IPS DF 6.9 (cell line): ENCODE measurements at places on chromosomes 12 and 14.

GRCh38 chr14:92974541-92975345 lies 51.8 kb downstream of the CHGA start:
- no peak for DNase-seq

DNA sequence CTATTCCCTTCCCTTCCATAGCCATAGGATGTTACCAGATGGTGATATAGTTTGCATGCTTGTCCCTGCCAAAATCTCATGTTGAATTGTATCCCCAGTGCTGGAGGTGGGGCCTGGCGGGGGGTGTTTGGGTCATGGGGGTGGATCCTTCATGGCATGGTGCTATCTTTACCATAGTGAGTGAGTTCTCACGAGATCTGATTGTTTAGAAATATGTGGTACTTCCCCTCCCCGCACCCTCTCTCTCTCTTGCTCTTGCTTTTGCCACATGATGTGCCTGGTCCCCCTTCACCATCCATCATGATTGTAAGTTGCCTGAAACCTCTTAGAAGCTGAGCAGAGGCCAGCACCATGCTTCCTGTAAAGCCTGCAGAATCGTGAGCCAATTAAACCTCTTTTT lies 181.3 kb downstream of the CAND1 start:
- DNase-seq: no peak

DNA sequence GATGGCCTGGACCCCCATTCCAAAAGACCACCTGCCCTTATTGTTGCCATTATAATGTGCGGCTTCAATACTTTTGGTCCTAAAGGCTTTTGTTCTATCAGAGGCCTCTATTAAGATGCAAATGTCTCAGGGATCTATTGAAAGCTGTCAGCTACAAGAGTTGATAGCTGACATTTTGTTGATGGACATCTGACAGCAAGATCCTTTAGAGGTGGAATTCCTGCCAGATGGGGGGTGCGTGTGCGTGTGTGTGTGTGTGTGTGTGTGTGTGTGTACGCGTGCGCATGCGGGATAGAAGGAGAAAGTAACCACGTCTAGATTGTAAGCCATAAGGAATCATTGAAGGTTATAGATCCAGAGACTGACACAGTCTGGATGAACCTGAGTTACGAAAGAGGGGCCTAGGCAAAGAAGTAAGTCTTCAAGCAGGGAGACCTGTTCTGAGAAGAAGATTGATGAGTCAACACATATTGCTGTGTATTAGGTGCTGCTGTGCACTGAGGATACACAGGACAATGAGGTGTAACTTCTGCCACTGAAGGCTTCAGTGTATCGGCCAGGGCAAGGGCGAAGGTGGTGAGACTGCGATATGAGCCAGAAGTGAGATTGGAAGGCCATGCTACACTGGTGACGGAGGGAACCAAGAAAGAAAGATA lies 89.2 kb downstream of the PRMT8 start:
- DNase-seq: no peak

GRCh38 chr14:96502621-96503305 lies 581 bp downstream of the PAPOLA start:
- no peak for DNase-seq

- DNase-seq: no peak
Observed at GRCh38 chr12:113532292-113532691, 60.6 kb upstream of the LHX5 start.

DNA sequence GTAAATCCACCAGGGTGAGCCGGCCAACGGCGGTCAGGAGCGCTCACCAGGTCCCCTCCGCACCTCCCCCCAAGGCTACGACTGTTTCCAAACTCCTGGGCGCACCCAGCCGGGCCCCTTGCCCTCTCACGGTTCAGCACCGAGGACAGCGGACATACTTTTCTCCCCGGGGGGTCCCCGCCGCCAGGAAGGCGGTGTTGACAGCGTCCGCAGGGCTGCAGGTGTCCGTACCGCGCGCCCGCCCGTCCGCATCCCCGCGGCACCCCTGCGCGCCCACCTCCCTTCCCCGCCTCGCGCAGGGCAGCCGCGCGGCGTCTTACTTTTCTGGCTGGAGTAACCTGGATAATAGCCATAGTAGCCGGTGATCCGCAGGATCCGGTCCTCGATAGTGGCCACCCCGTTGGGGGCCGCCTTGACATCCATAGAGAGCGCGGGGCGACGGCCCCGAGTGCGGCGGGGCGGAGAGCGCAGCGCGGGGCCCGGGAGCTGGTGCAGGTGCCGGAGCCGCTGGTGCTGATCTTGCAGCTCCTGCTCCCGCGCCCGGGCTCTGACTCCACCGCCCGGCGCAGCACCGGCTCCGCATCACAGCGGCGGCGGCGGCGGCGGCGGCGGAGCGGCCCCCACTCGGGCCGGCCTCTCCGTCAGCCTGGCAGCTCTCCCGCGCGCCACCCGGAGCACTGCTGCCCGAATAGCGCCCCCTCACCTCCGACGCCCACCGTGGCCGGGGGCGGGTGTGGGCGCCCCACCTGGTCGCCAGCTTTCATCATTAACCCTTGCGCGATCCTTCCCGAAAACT lies at the start of gene SLC35F4:
Gene SLC35F4 (minus strand): TSS at position 690 of the 796 bp plus-strand sequence.
- no peak for DNase-seq

DNA sequence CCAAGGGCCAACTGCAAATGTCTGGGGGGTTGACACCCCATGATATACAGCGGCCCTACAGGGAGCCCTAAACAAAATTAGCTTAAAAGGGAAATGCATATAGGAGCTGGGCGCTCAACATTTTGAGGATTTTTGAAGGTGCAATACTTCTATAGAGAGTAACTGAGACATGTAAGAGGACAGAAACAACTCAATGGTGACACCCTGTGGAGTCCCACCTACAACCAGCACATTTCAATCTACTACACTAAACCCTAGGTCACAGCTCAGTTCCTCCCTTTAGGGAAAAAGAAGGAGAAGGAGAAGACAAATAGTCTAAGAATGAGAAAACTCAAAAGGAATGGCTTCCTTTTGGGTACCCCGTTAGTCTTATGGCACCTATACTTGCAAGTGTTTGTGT lies 1010.5 kb upstream of the NOVA1 start:
- no peak for DNase-seq

- DNase-seq: peak; percentile 27
Observed at GRCh38 chr14:65173973-65174693, 71.8 kb upstream of the MAX start.

GRCh38 chr12:93536111-93536765 lies 36.2 kb upstream of the SOCS2 start:
- DNase-seq: no peak

DNA sequence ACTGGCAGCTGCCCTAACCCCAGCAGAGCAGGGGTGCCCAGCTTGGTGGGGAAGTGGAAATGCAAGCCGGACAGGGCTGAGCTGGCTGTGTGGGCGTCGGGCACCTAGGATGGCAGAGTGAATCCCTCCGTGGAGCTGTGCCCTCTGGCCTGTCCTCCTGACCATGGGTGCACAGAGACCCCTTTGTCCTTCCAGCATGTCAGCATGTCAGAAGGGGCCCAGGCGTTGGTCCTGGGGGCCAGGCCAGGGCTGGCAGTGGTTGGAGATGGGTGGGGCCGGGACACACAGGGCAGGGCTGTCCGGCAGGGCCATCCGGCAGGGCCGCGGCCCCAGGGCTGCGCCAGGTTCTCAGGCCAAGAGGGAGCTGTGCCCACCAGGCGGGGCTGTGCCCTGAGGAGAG lies 8.8 kb upstream of the TEX22 start:
- DNase-seq: no peak

DNA sequence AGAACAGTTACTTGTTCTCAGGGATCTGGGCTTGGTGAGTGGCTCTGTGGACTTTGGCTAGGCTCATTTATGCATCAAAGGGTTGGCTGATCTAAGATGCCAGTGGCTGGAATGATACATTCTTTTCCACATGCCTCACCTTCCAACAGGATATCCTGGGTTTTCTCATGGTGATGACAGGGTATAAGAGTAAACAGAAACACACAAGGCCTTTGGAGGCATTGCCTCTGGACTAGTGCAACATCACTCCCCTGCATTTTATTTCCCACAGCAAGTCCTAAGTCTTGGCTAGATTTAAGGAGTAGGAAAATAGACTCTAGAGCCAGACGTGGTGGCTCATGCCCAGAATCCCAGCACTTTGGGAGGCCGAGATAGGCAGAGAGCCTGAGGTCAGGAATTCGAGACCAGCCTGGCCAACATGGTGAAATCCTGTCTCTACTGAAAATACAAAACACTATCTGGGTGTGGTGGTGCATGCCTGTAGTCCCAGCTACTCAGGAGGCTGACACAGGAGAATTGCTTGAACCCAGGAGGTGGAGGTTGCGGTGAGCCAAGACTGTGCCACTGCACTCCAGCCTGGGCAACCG lies 47.9 kb downstream of the RPH3A start:
- DNase-seq: no peak

- DNase-seq: no peak
Observed at GRCh38 chr14:102551995-102552705, 40.3 kb upstream of the RCOR1 start.

GRCh38 chr12:8991371-8992345 lies 2.3 kb downstream of the KLRG1 start:
- DNase-seq: no peak

GRCh38 chr12:88035907-88036289 lies 6.7 kb upstream of the C12orf50 start:
- no peak for DNase-seq

DNA sequence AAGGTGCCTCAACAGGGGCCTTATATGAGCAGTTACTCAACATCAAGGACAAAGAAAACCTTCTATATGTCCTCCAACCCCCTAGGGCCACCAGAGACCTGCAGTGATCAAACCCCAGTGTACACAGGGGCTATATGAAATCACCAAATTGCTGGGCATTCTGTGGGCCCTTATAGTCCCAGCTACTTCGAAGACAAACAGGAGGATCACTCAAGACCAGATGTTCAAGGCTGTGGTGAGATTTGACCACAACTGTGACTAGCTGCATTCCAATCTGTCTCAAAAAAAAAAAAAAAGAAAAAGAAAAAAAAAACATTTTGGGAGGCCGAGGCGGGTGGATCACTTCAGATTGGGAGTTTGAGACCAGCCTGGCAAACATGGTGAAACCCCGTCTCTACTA lies 51.0 kb upstream of the PRB2 start:
- DNase-seq: no peak

DNA sequence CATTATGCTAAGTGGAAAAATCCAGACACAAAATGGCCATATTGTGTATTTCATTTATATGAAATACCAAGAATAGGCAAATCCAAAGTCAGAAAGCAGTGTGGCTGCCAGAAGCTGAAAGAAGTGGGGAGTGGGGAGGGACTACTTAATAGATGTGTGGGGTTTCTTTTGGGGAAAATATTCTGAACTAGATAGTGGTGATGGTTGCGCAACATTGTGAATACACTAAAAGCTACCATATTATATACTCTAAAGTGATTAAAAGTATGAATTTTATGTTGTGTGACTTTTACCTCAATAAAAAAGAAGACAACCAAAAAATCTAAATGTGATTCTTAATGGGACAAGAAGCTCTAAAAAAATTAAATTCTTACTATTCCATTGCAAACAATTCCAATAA lies 272.6 kb downstream of the DAD1 start:
- no peak for DNase-seq

GRCh38 chr14:89240414-89240813 lies 176.6 kb downstream of the FOXN3 start:
- no peak for DNase-seq

GRCh38 chr14:34692348-34692747 lies 22.0 kb downstream of the CFL2 start:
- DNase-seq: no peak

DNA sequence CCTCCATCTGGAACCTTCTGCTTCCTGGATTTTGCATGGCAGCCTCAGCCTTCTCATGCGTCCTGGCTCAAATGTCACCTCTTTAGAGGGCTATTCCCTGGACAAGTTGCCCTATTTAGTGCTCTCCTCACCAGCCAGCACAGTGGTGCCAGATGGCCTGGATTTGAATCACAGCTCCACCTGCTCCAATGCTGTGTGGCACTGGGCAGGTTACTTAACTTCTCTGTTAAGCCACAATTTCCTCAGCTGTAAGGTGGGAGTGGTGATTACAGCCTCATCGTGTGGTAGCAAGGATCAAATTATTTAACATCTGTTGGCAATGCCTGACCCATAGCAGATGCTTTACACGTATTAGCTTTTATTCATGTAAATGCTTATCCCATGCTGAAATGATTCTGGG lies 16.7 kb upstream of the POP5 start:
- DNase-seq: no peak

GRCh38 chr12:119942386-119942785 lies 46.6 kb upstream of the BICDL1 start:
- no peak for DNase-seq

- no peak for DNase-seq
Observed at GRCh38 chr14:102655137-102655536, 62.7 kb downstream of the RCOR1 start.

DNA sequence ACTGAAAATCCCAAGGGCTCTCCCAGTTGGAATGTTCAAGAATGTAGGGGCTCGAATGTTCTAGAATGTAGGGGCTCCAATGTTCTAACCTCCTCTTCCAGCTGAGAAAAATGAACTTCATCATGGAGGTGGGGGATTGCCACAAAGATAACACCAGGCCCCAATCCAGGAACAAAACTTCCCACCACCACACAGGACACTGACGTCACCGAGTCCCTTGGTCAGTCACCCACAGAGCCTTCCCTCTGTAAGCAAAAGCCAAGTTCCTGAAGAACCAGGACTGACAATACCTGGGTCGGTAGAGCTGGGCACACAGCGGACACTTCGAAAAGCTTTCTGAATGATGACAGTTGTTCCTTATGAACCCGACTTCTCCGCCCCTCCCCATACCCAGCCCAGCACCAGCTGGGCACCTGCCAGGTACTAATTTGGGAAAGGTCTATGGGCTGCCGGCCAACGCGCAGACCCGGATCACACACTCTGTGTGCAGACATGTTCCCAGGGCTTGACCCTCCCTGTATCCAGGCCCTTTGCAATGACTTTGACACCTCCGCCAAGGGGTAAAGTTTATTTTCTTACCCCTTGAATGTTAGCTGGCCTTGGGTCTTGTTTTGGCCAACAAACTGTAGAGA lies 18.9 kb downstream of the ITPK1 start:
- DNase-seq: no peak

GRCh38 chr14:70047598-70048312 lies 141.0 kb downstream of the SLC8A3 start:
- DNase-seq: no peak

DNA sequence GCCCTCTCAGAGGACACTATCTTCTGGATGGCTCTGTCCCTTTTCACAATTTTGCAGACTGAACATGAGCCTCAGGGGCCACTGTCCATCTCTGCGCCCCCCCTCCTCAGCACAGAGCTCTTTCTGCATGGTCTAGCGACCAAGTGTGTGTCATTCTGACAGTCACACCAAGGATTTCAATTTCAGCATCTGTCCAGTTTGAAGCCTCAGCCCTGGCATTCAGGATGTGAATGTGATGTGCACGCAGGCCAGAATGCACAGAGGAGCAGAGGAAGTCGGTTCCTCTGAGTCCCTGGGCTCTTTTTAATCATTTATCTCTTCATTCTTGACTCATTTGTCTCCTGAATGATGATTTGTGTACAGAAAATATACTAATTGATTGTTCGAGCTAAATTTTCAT lies 102.0 kb upstream of the PWP1 start:
- no peak for DNase-seq
